Right renal pelvis (tissue), 4 donors: ENCODE measurements at places on chromosomes 12 and 14.

GRCh38 chr12:103399986-103400385, 95.8 kb downstream of the C12orf42 start:
- DNase-seq: no peak

- no peak for DNase-seq
These were observed 123.5 kb downstream of the ESRRB start for GRCh38 chr14:76499399-76499798.

GRCh38 chr14:30907659-30908057, 33.3 kb downstream of the COCH start:
- no peak for DNase-seq

- no peak for DNase-seq
These were observed 782 bp upstream of the LGR5 start for GRCh38 chr12:71438670-71439361.

- no peak for DNase-seq
These were observed 437.8 kb downstream of the NPAS3 start for GRCh38 chr14:33376510-33376909.

DNA sequence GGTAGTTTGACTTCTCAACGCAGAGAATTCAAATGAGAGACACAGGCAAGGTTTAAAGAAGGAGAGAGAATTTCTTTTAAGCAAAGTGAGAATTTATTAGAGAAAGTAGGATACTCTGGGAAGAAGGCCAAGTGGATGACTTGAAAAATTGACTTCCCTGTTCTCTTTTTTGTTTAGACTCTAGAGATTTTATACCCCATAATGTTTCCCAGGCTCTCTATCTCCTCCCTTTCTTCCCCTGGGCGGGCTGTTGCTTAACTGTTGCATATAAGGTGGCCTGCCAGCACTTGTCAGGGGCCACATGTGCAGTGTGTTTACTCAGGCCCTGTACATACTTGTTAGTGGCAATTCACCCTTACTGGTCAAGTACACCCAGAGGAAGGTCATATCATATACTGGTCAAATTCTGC, 403.7 kb downstream of the SLC6A15 start:
- no peak for DNase-seq

DNA sequence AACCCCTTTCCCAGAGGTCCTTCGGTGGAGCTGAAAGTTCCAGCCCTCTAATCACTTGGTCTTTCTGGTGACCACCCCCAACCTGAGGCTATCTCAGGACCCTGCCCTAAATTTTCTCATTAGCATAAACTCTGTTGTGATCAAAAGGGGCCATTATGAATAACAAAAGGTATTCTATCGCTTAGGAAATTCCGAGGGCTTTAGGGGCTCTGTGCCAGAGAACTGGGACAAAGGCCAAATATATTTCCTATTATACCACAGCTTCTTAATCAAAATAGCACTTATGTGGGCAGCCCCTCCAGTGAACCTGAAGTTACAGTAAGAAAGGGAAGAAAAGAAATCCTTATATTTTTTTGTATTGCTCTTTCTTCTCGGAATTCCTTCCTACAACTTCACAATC, 125.3 kb upstream of the NPAS3 start:
- DNase-seq: no peak

GRCh38 chr12:117447665-117448366, 86.4 kb upstream of the NOS1 start:
- no peak for DNase-seq

- DNase-seq: no peak
These were observed 37.8 kb downstream of the PRPF40B start for GRCh38 chr12:49661191-49661590.

DNA sequence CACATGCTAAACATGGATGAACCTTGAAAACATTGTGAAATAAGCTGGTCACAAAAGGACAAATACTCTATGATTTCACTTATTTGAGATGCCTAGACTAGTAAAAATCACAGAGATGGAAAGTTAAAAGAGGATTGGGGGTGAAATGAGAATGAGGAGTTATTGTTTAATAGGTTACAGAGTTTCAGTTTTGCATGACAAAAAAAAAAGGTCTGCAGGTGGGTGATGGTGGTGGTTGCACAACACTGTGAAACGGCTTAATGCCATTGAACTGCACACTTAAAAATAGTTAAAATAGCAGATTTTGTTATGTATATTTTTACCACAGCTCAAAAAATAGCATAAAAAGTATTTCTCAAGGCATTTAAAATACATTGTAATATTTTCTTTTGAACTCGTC, 151.9 kb upstream of the NRXN3 start:
- DNase-seq: no peak

DNA sequence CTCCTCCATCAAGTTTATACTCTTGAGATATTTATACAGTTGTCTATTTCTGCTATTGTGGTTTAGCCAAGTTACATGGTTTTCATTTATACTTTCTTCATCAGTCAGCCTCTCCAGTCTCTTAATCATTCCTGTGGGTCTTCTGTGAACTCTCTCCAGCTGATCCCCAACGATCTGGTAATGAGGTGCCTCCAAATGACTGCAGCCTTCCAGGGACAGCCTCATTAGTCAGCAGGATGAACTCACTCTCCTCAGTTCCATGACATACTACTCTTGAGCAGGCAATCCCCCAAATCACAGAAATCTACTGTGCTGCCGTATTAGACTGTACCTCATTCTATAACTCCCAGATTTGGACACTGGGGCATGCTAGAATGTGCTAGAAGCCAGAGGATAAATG, 15.3 kb downstream of the AREL1 start:
- DNase-seq: no peak

GRCh38 chr12:73361864-73362230, 1089.7 kb downstream of the TRHDE start:
- no peak for DNase-seq

DNA sequence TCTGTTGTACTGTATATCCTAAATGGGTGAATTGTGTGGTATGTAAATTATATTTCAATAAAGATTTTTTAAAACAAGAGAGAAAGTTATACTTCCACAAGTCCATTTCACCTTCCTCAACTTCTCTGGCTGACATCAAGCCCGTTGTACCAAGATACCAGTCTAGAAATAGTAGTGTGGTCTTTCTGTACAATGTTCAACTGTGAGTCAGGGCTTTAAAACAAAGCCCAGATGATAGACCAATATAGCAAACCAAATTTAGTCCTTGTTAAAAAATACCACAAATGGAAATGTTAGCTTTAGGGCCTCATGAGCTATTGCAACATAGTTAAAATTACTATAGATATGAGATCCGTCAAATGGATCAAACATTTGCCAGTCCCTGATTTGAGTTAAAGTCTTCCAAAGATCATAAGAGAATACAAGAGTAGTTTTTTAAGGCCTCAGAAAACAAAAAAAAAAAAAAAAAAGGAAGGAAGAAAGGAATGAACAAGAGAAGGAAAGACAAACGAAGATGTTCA, 49.0 kb upstream of the EGLN3 start:
- DNase-seq: no peak

DNA sequence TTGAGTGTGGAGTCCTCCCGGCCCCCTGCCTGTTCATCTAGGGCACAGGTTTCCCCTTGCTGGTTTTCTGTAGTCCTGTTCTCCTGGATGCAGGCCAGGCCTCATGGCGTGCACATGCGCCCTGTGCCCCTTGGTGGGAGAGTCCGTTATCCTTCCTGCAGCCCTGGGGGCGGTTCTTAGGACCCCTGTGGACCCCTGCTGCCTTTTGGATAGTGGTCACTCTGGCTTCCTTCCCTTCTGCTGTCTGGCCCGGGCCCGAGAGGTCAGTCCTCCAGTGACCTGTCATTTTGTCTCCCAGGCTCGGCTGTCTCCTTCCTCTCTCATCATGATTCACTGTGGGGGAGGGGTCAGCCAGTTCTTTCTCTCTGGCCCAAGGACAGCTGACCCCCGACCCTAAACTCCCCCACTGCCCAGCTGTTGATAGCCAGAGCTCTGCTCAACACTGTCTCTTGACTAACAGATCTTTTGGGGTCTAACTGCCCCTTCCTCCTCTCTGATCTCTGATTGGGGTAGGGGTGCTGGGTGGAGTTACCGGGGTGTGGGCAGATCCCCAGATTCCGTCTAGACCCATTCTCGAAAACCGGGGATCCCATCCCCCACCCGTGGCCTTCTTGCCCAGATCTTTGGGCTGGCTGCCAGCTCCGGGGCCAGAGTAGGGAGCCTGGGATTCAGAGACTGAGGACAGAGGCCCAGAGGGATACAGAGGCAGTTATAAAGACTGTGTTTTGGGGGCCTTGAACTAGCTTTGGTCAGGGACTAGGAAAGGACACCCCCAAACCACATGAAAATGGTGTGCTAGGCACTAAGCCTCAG, 7.0 kb downstream of the CCND2 start:
- no peak for DNase-seq

DNA sequence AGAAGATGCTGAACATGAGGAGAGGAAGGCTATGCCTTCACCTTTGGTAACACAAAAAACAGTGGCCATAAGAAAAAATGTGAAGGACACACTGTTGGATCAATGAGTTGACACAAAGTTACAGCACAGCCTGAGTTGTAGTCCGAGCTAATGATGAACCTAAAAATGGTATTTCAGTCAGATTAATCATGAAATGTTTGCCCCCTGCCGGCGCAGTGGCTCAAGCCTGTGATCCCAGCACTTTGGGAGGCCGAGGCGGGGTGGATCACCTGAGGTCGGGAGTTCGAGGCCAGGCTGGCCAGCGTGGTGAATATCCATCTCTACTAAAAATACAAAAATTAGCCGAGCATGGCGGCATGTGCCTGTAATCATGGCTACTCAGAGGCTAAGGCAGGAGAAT, 1.3 kb upstream of the CAPRIN2 start:
- no peak for DNase-seq

- no peak for DNase-seq
These were observed 122.5 kb downstream of the ETV6 start for GRCh38 chr12:11771895-11772502.

- DNase-seq: no peak
These were observed 1.6 kb downstream of the ART4 start for GRCh38 chr12:14841761-14842160.

DNA sequence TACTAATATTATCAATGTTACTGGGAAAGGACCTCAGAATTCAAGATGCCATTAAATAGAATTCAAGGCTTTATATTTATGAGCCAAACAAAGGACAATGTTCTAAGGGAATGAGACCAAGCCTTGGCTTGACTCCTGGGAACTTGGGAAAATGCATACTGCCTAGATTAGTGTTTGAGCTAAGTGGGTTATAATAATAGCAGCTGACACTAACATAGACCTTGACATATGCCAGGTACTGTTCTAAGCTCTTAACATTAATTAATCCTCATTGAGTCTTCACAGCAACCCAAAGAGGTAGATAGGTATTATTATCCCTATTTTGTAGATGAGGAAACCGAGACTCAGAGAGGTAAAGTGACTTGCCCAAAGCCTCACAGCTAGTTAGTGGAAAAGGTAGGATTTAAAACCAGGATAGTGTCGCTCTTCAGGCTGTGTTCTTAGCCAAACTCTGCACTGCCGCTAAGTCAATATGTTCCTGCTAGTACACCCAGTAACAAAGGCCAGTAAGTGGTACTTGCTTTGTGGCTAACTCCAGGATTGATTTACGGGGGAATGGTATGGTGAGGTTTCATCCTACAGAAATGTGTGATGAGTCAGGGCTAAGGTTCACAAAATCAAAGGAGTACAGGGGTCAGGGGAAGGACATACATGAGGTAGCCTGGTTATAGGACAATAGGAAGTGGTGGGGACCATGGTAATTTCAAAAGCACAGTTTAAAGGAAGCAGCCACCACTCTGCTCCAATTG, 35.8 kb upstream of the PRKAB1 start:
- no peak for DNase-seq

DNA sequence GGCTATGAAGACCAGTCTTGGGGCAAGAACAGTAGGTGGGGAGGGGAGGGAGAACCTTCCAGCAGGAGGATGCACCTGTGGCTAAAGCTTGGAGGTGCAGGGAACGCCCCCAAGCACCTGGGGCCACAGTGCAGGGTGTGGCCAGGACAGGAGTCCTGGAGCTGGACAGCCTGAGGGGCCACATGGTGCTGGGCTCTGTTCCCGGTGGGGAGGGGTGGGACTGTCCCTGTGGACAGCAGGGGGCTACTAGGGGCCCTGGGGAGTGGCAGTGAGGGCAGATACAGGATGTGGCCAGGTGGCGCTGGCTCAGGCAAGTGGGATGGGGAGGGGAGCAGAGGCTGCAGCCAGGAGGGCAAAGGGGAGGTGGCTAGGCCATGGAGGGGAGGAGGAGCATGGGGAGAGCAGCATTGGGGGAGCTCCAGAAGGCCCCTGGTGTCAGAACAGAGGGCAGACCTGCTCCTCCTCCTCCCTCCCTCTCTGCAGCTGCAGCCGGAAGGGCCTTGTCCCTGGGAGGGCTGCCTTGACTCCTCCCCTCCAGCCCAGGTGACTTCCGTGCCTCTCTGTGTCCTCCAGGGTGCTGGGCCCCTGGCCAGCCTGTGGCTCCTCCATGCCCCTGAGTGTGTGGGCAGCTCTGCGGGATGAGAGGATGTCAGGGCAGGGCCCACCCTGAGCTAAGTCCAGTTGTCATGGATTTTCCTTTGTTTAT, 68.4 kb upstream of the DLK1 start:
- no peak for DNase-seq

- DNase-seq: no peak
These were observed 41.3 kb downstream of the FANCM start for GRCh38 chr14:45177076-45177475.

DNA sequence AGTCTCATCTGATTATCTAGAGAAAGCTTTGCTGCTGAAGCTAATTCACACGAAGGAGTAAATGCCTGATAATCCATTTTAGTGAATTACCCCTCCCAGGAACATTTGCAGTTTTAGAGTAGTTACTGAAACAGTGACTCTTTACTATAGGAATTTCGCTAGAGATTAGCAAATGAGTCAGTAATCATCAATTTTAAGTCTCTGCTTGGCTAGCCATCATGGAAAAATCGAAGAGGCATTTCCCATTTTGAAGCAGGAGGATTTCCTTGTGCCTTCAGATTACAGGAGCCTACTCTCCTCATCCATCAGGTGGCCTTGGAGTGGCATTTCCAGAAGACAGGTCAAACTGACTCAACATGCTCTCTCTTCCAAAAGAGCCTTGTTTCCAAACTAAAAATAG, 154.5 kb downstream of the EGLN3 start:
- no peak for DNase-seq

DNA sequence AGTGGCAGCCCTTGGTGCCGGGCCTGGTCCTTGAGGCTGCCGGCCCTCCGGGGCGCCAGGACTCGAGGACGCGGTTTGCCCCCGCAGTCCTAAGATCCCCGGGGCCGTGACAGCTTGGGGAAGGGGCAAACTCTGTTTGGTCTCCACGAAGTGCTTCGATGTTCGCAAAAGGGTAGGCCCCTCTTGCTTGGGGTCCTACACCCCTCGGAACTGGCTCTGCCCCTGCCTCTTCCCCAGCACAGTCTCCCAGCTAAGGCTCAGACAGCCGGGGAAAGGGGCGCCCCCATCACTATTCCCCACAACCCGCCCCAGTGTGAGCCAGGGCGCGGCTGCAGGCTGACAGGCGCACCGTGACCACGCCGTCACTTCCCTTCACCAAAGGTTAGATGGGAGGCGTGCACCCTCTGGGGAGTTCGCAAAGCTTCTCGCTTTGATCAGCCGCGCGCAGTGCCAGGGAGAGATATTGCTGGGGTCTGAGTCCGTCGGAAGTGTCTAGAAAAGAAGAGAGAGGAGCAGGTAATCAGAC, 7.2 kb upstream of the OTX2 start:
- DNase-seq: no peak

GRCh38 chr14:96629558-96630222, 127.5 kb downstream of the PAPOLA start:
- no peak for DNase-seq
